ENCODE measurements at places on chromosomes 7 and 10.

DNA sequence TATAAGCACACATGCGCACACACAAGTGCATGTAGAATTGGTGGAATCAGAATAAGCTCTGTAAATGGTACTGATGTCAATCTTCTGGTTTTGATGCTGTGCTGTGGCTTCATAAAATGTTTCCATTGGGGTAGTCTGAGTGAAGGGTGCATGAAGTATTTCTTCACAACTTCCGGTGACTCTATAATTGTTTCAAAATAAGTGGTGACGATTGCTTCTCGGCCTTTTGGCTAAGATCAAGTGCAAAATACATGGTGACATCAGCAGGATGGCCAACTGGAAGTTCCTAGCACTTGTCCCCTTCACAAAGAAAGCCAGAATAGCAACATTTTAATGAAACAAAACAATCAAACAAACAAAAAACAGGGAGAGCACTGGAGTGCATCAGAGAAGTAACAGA lies 41.6 kb upstream of the CAMK2B start:
- DNase-seq = no peak

GRCh38 chr7:157404845-157405481 lies 68.2 kb downstream of the DNAJB6 start:
- peak; percentile 81 for DNase-seq

DNA sequence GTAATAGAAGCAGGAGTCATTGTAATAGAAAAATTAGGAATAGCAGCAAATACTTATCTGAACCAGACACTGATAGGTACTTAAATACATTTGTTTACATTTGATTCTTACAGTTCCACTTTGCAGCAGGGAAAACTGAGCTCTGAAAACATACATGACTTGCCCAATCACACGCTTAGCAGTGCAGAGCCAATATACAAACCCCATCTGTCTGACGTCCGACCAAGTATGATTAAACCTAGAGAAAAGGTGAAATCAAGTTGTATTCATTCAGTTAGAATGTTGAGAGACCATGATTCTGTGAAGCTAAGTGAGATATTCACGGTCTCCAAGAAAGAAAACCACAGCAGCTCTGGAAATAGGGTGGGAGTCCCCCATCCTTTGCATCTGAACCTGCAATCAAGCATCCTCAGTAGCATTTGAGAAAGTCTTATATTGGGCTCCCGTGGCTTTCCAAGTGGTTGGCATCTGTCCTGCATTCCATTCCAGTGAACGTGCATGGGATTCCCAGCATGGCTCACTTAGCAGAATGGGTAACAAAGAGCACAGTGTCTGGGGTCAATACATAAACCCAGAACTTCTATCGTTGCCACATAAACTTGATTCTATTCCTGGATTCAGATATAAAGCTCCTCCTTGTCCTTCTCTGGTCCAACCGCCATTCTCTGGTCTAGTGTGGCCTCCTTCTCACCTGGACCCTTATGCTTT lies 148.7 kb upstream of the RSU1 start:
- DNase-seq = peak; percentile 62

DNA sequence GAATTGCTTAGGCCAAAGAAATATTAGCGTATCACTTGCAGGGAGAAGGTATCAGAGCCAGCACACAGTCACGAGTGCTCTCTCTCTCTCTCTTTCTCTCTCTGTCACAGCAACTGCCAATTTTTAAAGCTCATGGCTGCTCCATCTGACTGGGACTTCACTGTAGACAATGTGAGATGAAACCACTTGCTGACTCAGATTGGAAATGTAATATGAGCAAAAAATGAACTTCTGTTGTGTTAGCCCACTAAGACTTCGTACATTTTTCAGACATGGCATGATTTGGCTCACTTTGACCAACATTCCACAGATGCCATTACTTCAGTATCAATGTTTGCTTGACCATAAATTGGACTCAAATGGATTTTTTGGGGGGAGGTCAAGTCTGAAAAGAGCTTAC lies 68.1 kb downstream of the DGKB start:
- DNase-seq = no peak

DNA sequence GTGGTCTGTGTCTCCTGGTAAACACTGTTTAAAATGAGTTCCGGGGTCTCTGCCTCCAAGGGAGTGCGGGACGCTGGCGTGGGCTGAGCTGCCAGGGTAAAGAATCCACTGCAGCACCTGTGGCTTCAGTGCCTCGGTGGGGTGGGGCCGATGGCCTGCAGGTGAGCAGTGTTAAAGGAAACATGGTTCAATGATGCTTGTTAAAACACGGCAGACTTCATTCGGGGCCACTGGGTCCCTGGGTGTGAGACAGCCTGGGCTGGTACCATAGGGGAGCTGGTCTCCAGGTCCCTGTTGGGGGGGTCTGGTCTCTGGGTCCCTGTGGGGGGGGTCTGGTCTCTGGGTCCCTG lies 24.9 kb upstream of the KNDC1 start:
- DNase-seq = no peak

DNA sequence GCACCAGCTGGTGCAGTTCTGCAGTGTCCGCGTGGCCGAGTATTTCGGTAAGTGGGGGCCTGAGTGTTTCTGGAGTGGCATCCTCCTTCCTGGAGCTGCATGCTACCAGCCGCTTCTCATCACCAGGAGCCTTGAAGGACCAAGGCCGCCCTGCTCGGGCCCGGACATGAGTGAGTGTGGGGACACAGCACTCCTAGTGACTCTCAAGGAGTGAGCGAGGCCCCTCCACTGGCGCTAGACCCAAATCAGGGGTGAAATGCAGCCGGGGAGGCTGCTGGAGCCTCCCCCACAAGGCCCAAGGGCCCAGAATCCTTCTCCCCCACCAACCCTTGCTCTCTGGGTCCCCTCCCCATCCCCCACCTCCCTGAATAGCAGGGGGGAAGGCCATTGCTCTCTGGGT lies 48.0 kb downstream of the CAMK2B start:
- no peak for DNase-seq

- DNase-seq = no peak
Measured at GRCh38 chr10:3330663-3331062, 158.1 kb upstream of the PITRM1 start.

- DNase-seq = peak; percentile 29
Measured at GRCh38 chr10:93821051-93821772, 63.5 kb downstream of the LGI1 start.

DNA sequence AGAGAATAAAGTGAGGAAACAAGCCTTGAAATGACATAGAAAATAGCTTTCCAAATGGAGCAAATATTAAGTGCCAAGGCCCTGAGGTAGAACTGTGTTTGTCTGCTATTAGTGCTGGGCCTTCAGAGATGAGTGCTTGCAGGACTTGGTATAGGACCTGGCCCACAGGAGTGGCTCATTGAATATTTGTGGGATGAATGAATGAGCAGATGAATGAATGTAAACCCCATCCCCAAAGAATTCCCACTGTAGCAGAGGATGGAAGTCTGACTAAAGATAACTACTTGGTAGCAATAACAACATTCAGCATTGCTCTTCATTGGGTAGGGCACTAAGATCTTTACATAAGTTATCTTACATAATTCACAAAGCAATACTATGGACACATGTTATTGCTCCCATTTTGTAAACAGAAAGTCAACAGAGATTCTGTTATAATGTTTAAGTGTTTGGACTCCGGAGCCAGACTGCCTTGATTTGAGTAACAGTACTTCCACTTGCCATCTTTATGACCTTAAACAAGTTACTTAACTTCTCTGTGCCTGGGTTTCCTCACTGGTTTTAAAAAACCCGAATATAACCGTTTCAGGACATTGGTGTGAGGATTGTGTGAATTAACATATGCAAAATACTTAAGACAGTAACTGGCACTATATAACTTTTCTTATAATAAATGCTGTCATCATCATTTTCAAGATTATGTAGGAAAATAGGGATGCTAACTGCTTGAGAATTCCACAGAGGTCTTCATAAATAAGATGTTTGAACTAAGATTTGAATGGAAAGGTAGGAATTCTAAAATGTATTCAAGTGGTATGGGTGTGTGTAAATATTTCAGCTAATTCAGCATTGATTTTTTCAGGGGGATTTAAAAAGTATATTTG lies 141.9 kb downstream of the PRKG1 start:
- no peak for DNase-seq

DNA sequence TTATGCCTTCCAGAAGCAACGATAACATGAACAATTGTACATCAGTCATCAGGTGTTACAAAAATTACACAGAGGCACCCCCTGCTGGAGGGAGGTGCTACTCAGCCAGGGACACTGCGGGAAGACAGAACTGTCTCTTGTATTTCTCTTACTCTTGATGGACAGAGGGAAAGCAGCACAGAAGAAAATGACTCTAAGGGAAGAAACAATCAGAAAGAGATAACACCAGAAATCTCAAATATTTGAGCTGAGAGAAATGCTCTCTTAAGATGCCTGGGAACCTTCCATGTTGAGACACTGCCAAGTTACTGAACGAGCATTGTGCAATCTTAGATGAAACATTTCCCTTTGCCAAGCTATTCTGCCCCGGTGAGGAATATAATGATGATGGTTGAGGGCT lies 227.6 kb upstream of the NPSR1 start:
- DNase-seq = peak; percentile 27

DNA sequence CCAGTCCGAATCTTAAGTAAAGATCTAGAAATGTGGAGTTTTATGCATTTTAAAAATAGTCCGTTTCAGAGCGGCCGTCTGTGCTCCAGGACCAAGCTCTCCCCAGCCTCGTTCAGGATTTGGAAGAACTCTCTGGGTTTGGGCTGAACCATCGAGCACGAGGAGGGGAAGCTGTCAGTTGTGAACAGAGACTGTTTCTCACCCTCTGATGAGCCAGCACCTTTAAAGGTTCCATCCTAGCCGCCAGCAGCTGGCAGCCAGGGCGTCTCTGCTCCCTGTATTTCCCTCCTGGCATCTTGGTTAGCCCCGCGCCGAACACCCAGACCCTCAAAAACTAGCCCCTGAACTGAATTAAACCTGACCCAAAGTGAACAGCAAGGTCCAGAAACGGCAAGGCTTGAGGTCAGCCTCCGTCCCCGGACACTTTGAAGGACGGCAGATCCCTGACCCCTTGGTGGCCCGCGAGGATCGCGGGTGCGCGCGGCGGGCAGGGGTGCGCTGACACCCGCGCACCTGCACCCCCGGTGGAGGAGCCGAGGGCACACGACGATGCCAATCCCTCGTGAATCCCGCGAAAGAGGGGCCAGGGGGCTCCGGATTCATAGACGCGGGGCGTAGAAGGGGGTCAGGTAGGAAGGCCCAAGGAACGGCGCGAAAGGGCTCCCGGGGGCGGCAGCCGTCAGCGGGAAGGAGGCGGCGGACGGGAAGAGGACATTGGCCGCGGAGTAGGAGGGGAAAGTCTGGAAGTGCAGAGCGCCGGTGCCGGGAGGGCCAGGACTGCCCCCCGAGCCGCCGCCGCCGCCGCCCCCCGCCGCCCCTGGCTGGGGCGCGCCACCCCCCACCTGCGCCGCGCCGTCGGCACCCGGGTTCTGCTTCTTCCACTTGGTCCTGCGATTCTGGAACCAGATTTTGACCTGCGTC lies 2.7 kb downstream of the NKX1-2 start:
- DNase-seq = no peak

DNA sequence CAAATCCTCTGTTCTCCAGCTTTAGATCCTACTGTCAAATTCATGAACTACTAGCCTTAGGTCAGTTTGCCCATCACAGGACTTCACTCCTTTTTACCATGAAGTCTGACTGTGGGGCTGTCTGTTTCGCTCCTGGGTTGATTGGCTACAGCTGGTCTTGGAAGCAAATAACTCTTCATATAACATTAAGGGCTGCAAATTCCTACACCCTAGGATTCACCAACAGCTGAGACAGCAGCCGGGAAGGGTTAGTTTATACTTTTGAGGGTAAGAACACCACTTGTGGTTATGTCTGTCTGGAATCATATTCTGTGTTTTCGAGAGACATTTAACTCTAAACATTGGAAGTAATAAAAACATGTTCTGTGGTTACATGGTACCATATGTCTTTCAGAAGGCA lies 55.9 kb upstream of the KIAA1217 start:
- DNase-seq = no peak

DNA sequence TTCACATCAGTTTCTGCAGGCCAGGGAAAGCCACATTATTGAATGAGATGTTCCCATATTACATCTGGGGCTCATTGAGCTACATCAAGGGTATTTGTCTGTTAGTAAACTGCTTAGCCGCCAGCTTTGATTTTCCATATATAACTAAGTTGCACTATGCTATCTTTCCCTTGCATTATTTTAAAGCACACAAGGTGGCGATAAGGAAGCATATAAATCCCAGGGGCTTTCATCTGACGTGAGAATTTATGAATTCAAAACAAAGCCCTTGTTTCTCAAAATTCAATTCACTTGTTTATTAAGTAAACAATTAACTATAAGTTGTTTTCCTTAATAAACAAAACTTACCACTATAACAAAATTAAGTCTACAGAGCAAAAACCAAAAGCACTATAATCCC lies 334.1 kb upstream of the TPK1 start:
- DNase-seq = no peak

DNA sequence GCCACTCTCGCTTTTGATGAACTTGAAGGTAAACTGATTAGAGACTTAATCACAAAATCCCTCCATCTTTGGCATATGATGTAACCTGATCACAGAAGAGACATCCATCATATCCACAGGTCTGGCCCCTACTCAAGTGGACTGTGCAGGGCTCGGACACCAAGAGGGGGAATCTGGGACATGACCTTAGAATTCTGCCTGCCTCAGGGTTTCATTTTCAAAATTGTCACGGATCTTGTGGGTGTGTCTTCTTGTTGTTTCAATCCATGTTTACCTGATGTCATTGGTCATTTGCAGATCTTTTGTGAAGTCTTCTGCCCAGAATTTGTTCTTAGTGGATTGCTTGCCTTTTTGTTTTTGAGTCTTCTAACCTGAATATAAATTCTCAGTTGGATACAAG lies 5.9 kb upstream of the ARMS2 start:
- DNase-seq = no peak

GRCh38 chr10:79112881-79113431 lies 44.2 kb downstream of the ZMIZ1 start:
- peak; percentile 70 for DNase-seq

DNA sequence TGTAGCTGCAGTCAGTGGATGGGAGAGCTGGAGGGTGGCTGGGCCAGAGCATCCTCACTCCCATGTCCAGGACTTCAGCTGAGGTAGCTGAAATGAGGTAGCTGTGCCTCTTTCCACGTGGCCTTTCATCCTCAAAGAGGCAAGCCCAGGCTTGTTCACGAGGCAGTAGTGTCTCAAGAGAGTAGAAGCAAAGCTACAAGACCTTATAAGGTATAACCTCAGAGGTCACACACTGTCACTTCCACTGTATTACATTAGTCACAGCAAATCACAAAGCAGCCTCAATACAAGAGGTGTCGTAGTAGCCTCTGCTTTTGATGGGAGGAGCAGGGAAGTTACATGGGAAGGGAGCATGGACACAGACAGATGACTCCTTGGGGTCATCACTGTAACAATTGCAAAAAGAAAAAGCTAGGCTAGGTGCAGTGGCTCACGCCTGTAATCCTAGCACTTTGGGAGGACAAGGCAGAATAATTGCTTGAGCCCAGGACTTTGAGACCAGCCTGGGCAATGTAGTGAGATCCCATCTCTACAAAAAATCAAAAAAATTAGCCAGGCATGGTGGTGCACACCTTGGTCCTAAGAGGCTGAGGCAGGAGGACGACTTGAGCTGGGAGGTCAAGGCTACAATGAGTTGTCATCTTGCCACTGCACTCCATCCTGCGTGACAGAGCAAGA lies 97.5 kb downstream of the SKIDA1 start:
- no peak for DNase-seq
